Bone marrow (tissue), 2 donors: ENCODE measurements at places on chromosomes 1 and 21.

DNA sequence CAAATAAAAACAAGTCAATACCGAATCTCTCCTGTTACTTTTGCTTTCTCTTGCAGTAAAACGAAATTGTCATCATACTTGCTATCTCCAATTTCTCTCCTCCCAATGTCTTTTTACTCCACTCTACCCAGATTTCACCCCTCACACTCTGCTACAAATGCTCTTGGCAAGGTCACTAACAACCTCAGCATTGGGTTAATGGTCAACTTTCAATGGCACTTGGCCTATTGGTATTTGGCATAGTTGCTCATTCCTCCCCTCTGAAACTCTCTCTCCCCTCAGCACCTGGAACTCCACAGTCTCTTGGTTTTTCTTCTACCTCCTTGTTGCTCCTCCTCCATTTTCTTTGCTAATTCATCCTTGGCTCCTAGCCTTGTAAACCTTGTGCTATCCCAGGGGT, 367.3 kb downstream of the PTPRU start:
- DNase-seq: no peak

DNA sequence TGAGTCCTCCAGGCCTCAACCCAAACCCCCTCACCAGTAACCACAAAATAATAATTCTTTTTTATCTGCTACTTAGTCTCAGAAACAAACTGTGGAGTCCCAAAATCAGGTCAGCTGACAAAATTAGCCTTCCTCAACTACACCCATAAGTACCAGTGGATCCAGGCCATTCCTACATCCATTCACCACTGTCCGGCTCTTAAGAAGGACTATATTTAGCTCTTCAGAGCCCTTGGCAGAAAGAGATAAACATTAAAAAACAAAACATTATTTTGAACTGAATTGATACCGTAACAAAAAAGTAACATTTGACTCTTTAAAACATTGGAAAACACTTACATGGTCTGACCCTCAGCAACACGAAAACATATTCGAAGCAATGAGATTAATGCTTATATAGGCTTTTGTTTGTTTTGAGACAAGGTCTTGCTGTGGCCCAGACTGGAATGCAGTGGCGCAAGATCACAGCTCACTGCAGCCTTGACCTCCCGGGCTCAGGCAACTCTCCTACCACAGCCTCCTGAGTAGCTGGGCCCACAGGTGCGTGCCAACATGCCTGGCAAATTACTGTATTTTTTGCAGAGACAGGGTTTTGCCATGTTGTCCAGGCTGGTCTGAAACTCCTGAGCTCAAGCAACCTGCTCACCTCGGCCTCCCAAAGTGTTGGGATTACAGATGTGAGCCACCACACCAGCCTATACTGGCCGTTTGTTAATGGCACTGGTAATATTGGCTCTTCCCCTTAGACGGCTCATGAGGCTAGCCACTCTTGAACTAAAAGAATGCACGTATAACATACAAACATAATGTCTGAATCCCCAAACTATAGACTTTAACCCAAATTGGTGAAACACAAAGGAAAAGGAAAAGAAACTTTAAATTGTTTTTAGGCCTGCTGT, 330.7 kb downstream of the SMYD3 start:
- no peak for DNase-seq

DNA sequence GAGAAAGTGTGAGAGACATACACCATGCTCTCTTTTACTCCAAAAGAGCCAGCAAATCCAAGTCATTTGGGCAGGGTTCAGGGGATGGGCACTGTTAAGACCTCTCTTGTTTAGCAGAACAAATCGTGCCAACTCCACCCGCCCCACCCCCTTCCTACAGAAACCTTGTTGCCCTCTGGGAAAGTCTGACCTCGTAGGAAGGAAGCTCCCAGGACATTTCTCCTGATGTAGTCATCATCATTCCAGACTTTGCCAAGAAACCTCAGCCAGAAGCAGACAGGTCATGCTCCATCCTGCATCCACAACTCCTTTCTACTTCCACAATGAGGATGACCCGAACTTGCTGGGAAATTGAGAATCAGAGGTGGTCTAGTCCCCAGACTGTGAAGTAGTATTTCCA, 57.7 kb downstream of the UBE2T start:
- no peak for DNase-seq

GRCh38 chr21:40923901-40924300, 76.9 kb upstream of the DSCAM start:
- DNase-seq: no peak

- DNase-seq: peak; percentile 23
Observed at GRCh38 chr1:1614204-1614953, 921 bp upstream of the MIB2 start.

- DNase-seq: no peak
Observed at GRCh38 chr1:240114222-240114621, 22.5 kb downstream of the FMN2 start.

DNA sequence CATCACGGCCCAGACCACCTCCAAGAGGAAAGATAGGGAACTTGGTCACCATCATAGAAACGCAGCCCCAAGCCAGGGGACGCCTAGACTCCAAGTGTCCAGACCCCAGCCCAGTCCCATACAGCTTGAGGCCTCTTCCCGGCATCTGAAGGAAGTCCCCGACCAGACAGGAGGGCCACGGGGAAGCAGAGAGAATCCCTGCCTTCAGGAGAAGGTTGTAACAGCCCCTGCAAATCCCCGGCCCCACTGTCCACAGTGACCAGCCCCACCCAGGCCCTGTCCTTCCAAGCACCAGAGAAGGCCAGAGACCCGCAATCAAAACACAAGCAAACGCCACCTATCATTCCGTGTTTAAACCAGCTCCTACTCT, 1.7 kb downstream of the SLC19A1 start:
- DNase-seq: no peak

- no peak for DNase-seq
Observed at GRCh38 chr21:39971956-39972355, 104.7 kb downstream of the PCP4 start.

- no peak for DNase-seq
Observed at GRCh38 chr1:24442764-24443163, 27.2 kb downstream of the NIPAL3 start.

DNA sequence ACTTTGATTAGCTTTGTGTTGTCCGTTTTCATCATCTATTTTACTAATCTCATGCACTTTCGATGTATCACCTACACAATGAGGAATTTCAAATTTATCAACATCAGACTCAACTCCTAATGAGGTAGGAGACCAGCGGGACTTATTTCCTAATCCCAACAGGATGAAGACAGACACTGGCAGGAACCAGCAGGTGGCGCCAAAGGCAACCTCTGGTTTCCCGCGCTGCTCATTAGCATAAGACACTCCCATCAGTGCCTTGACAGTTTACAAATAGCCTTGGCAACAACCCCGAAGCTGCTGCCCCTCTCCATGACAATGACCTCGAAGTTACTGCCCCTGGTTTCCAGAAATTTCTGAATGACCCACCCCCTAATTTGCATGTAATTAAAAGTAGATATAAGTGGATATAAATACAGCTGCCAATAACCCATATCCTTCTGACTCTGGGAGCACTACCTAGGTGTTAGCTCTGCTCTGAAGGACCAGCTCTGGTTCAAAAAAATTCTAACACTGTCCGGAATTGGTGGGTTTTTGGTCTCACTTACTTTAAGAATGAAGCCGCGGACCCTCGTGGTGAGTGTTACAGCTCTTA, 974.8 kb downstream of the ADGRL2 start:
- DNase-seq: no peak

- peak; percentile 30 for DNase-seq
Observed at GRCh38 chr21:38796424-38796823, 9.3 kb upstream of the ETS2 start.

DNA sequence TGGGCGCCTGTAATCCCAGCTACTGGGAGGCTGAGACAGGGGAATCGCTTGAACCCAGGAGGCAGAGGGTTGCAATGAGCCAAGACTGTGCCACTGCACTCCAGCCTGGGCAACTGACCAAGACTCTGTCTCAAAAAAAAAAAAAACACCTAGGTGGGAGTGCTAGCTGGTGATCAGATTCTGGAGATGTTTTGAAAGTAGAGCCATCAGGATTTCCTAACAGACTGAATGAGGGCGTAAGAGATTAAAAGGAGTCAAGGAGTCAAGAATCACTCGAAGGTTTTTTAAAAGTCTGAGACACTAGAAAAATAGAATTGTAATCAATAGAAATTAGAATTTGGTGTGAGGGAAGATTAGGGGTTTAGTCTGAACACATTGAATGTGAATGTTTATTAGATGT, 73.8 kb downstream of the HSF2BP start:
- DNase-seq: no peak

- peak; percentile 28 for DNase-seq
Observed at GRCh38 chr1:244319283-244320132, 132.2 kb downstream of the ADSS2 start.

DNA sequence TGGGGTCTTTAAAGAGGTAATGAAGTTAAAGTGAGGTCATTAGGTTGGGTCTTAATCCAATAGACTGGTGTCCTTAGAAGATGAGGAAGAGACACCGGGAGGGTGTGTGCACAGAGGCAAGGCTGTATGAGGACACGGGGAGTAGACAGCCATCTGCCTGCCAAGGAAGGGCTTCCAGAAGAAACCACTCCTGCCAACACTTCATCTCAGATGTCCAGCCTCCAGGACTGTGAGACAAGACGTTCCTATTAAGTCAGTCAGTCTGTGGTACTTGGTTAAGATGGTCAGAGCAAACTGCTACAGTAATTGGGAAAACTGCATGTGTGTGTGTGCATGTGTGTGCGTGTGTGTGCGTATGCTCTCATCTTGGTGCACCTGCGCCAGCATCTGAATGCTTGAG, 77.1 kb downstream of the RYR2 start:
- no peak for DNase-seq

DNA sequence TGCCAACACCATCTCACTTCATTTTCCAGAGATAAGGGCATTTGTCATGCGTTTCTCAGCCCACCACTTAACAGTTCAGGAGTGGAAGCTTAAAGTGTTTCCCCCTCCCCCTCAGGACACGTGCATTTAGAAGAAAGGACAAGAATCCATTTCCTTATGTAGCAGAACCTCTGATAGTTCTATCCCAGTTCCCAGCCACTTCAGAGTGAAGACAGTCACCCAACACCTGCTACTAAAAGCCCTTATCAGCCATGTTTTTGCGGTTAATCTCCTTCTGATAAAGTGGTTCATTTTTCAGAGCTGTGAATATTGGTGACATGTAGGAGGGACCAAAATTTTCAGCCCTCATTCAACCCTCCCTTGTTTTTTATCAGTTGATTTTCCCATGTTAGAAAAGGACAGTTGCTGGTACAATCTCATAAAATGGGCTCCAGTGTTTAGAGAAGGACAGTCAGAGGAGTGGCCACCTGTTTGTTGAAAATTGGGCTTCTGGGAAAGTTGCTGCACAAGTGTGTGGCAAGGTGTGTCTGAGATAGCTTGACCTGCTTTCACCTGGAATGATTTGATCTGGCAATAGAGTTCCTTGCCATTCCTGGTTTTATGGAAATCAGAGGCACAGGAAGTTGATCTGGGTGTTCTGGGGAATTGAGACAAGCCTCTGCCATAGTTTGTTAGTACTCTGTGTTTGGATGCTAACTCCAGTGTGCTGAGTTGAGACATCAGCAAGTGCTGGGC, 114.0 kb downstream of the PPP1R12B start:
- no peak for DNase-seq

GRCh38 chr21:37278199-37278598, 11.1 kb upstream of the VPS26C start:
- no peak for DNase-seq

- no peak for DNase-seq
Observed at GRCh38 chr1:95815511-95815910, 581.5 kb downstream of the RWDD3 start.
